ENCODE measurements at places on chromosomes 3 and 15. TPM values are rescaled to one million over a fixed set of nuclear protein-coding genes. Genes with fewer than 3 reads are reported as not detected.

The ABI3BP gene
- total RNA-seq, result 0.69 TPM

The SCN5A gene
- 0.20 TPM for total RNA-seq

The CFAP100 gene
- not detected for total RNA-seq

The U2SURP gene
- total RNA-seq, result 59.9 TPM

The SEMA3F gene
- total RNA-seq, result 10.2 TPM

The FETUB gene
- not detected for total RNA-seq
